MG63 (cell line): ENCODE measurements at places on chromosomes 12 and 14. TPM values are rescaled to one million over a fixed set of nuclear protein-coding genes. Genes with fewer than 3 reads are reported as not detected.

The TGFB3 gene
- 0.56 and 7.4 TPM in 2 replicates for total RNA-seq

The LRRC10 gene
- not detected in 2 replicates for total RNA-seq

The SDSL gene
- 11.0 and 54.2 TPM in 2 replicates for total RNA-seq

The ESPL1 gene
- total RNA-seq, result 22.1 and 23.9 TPM in 2 replicates
